ENCODE measurements at places on chromosomes 7 and 10. TPM values are rescaled to one million over a fixed set of nuclear protein-coding genes. Genes with fewer than 3 reads are reported as not detected.

The TMEM178B gene
- 1.3 TPM for total RNA-seq

The NFKB2 gene
- 98.0 TPM for total RNA-seq

The MARVELD1 gene
- total RNA-seq: 37.2 TPM

The HOXA13 gene
- total RNA-seq: 1.9 TPM

The DNAJC30 gene
- total RNA-seq: 10.7 TPM

The PNLIPRP3 gene
- not detected for total RNA-seq

The MRC1 gene
- total RNA-seq: 0.03 TPM

The CCDC3 gene
- total RNA-seq: 0.94 TPM

The ANKRD30A gene
- 1.4 TPM for total RNA-seq

The DYNC1I1 gene
- total RNA-seq: 0.27 TPM

The C10orf95 gene
- 0.34 TPM for total RNA-seq

The TMEM270 gene
- not detected for total RNA-seq

The PRF1 gene
- total RNA-seq: not detected

The AKR1C1 gene
- total RNA-seq: 597 TPM

The ST8SIA6 gene
- 0.07 TPM for total RNA-seq

The FIS1 gene
- total RNA-seq: 132 TPM

The CPN1 gene
- 0.20 TPM for total RNA-seq

The FRMD4A gene
- total RNA-seq: 6.0 TPM

The GPR22 gene
- not detected for total RNA-seq

The THNSL1 gene
- total RNA-seq: 4.1 TPM

The ZNF425 gene
- 1.0 TPM for total RNA-seq

The MYO1G gene
- total RNA-seq: 0.09 TPM

The GPR37 gene
- 0.71 TPM for total RNA-seq

The AGR2 gene
- total RNA-seq: 161 TPM

The STEAP4 gene
- not detected for total RNA-seq

The IFIT1 gene
- total RNA-seq: 5.4 TPM
